ENCODE measurements at places on chromosomes 3 and 15. TPM values are rescaled to one million over a fixed set of nuclear protein-coding genes. Genes with fewer than 3 reads are reported as not detected.

DNA sequence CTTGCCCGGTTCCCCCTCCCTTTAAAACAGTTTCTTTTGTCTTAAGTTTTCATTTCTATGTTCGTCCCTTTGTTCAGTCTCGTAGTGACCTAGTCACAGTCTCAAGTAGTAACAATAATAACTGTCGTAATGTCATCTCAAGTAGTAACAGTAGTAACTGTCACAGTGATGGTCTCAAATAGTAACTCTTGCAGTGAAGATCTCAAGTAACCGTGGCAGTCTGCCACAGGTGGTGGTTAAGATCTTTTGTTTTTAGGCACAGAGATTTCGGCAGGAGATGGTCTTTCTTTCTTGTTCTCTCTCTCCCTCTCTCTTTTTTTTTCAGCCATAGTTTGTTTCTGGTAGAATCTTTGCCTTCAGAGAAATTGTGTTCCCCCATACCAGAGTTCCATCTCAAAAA lies 656.0 kb upstream of the SGO1 start:
- DNase-seq, result no peak

DNA sequence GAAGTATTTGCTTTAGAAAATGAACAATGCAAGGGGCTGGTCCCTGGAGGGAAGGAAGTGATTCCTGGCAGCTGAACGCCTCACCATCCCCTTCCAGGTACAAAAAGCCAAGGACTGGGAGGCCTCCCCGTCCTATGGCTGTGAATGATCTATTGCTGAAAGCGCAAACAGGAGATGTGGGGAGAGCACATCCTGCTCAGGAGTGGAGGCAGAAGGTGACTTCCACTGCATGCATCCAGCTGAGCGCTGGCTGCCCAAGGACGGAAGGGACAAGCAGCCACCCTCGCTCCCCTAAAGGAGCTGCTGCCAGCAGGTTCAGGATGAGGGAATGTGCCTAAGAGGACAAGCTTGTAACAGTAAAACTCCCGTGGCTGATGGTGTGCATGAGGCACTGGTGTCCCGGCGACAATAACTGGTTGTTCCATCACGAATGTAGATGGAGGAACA lies 41.4 kb downstream of the ABTB1 start:
- no peak for DNase-seq

DNA sequence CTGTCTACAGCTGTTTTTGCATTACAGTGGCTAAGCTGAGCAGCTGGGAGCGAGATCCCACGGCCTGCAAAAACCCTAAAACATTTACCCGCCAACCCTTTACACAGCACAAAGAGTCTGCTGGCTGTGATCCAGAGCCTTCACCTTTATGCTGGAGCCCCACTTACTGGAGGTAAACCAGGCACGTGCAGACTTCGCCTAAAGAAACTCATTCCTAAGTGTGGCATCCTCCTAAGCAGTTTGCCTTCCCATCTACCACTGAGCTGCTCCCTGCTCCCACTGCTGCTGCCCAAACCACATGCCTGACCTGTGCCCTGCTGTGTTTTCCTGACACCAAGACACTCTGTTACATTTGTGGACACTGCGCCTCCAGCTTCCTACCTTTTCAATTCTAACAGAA lies 53.0 kb downstream of the CHSY1 start:
- no peak for DNase-seq

- no peak for DNase-seq
Measured at GRCh38 chr3:178088963-178089362, 447.3 kb upstream of the KCNMB2 start.

GRCh38 chr3:14547693-14548092 lies 7.6 kb upstream of the GRIP2 start:
- no peak for DNase-seq

DNA sequence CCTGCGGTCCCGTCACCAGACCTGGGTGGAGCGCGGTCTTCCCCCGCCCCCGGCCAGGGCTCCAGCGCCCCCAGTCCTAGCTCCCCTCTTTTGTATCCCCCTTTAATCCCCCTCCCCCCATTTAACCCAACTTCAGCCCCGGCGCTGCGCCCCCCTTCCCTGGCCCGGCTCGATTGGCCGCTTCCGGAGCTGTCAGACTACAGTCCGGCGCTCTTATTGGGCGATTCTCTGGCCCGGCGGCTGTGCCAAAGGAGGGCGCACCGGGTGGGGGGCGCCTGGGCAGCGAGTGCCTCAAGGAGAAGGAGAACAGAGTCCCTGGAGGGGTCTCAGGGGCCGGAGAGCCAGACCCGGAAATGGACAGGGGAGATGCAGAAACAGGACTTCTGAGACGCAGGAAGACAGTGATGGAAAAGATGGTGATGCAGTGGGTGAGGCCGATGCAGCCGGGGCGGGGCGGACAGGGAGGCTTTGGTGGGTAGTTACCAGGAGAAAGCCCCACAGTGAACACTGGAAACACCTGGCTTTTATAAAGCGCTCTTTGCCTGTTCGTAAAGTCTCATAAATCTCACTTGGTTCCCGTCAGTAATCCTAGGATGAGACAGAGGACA lies 1.2 kb upstream of the ADCY5 start:
- DNase-seq, result peak; percentile 17

DNA sequence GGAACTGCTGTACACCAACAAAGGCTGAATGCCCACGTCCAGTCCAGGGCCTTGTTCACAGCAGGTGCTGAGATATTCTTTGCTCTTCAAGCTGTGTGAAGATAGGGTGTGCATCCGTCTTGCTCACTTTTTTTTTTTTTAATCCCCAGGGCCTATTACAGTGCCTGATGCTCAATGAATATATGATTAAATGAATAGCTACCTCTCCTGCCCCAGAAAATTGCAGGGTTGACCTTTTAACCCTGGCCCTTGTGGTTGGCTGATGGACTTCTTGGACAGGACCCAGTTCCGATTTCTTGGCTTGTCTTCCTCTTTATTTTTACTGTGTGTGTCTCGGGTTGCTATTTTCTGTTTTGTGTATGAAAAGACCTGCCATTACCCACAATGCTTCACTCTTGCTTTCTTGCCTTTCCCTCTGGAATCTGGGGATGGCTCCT lies 2.9 kb upstream of the FYTTD1 start:
- DNase-seq, result no peak

GRCh38 chr3:79947469-79947868 lies 179.7 kb upstream of the ROBO1 start:
- no peak for DNase-seq

DNA sequence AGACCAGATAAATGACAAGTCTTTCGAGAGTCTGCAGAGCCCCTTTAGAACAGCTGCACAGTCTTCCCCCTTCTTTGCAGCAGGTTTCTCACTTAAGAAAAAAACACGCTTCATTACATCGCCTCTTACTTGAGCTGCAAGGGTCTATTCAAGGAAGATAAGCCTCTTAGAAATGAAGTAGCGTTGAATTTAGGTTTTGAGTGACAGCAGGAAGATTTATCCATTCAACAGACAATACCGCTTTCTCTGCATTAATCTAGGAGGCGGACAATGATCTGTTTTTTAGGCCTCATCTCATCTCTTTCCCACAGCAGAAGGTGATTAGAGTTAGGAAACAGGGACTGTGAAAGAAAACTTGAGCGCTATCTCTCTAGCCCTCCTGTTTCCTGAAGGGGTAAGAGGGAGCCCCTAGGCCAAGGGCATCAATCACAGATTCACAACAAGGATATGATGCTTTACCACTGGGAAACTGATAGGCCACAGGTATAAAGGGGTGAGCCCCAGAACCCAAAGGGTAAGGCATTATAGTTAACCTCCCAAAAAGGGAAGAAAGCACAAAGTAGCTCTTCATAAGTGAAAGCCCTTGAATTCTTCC lies 84.3 kb downstream of the MECOM start:
- DNase-seq, result no peak

- no peak for DNase-seq
Measured at GRCh38 chr3:117520582-117520981, 811.0 kb downstream of the TUSC7 start.

DNA sequence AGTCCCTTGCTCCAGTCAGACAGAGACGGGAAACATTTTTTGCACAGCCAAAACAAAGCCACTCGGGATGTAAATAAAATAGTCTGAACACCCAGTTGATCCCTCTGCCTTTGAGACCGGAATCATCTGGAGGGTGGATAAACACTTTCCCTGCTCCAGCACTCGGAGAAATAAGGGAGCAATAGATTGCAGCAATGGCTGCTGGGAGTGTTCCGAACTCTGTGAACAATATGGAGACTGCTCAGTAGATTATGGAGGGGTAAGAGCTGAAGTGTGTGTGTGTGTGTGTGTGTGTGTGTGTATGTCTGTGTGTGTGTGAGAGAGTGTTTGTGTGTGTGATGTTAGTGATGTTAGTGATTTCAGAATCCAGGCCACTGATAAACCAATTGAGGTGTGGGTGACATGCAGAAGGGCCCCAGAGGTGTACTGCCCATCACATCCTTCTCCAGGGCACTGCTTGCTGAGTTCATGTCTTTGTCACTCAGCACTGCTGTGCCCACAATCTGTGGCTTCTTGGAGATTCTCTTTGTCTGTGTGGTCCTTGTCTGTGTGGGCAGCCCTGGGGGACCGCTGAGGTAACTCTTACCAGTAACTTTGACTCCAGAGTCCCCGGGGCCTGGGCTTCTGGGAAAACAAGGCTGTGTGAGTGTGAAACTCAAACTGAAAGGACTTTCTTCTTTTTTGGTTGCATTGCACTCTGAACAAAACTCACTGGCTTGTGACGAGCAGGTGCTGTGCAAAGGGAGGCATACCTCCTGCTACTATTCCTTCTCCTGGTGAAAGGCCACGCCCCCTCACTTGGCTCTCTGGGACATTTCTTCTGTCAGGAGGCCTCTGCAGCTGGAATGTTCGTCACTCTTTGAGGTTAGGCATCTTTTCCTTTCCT lies 23.0 kb downstream of the CRYGS start:
- no peak for DNase-seq

Gene VEPH1
- total RNA-seq, result 1.4 TPM

Gene EBLN2
- total RNA-seq, result 10.6 TPM

Data from transverse colon (tissue), 4 donors.